A549 treated with CpdA at 1 μM for 4 hours (cell line): ENCODE measurements at places on chromosomes 6 and 20. TPM values are rescaled to one million over a fixed set of nuclear protein-coding genes. Genes with fewer than 3 reads are reported as not detected.

GFRAL gene
- not detected in 5 replicates for total RNA-seq

BMP5 gene
- total RNA-seq, result 0.02 to 0.07 TPM (median 0.05 TPM) in 3 of 5 replicates, not detected in the others

TENT5A gene
- total RNA-seq, result 0.80 to 1.3 TPM (median 0.97 TPM) in 5 replicates

HEY2 gene
- 0.06 TPM in 1 of 5 replicates, not detected in the others for total RNA-seq

TCFL5 gene
- total RNA-seq, result 3.8 to 5.2 TPM (median 4.5 TPM) in 5 replicates

WFDC12 gene
- not detected in 5 replicates for total RNA-seq

PDRG1 gene
- total RNA-seq, result 29.2 to 36.5 TPM (median 34.3 TPM) in 5 replicates

SRMS gene
- not detected in 5 replicates for total RNA-seq

SIM1 gene
- total RNA-seq, result not detected in 5 replicates

SUMO4 gene
- 0.08 TPM in 1 of 5 replicates, not detected in the others for total RNA-seq

PCIF1 gene
- total RNA-seq, result 27.7 to 37.0 TPM (median 32.2 TPM) in 5 replicates

BNIP5 gene
- total RNA-seq, result not detected in 5 replicates

ARG1 gene
- total RNA-seq, result not detected in 5 replicates

PIGU gene
- total RNA-seq, result 23.9 to 30.3 TPM (median 29.1 TPM) in 5 replicates

GPSM3 gene
- total RNA-seq, result 0.31 to 0.67 TPM (median 0.50 TPM) in 5 replicates

DSP gene
- 33.2 to 57.4 TPM (median 40.2 TPM) in 5 replicates for total RNA-seq

GDAP1L1 gene
- total RNA-seq, result 0.16 TPM in 1 of 5 replicates, not detected in the others

GGTLC1 gene
- not detected in 5 replicates for total RNA-seq

ZNF343 gene
- total RNA-seq, result 13.0 to 15.1 TPM (median 14.1 TPM) in 5 replicates

SOBP gene
- 0.93 to 1.2 TPM (median 1.1 TPM) in 5 replicates for total RNA-seq

BMP6 gene
- total RNA-seq, result 12.4 to 19.8 TPM (median 17.9 TPM) in 5 replicates

CCDC167 gene
- total RNA-seq, result 42.1 to 54.4 TPM (median 46.6 TPM) in 5 replicates

GNMT gene
- 0.09 to 0.20 TPM in 2 of 5 replicates, not detected in the others for total RNA-seq

SMIM8 gene
- total RNA-seq, result 1.9 to 3.9 TPM (median 3.8 TPM) in 5 replicates

ELOVL4 gene
- 1.5 to 2.0 TPM (median 1.7 TPM) in 5 replicates for total RNA-seq

PROKR2 gene
- not detected in 5 replicates for total RNA-seq

PRRT1 gene
- 0.45 to 0.98 TPM (median 0.65 TPM) in 5 replicates for total RNA-seq

MUC22 gene
- 0.01 to 0.05 TPM (median 0.03 TPM) in 4 of 5 replicates, not detected in the other for total RNA-seq

GTSF1L gene
- total RNA-seq, result not detected in 5 replicates

CDS2 gene
- 51.3 to 57.6 TPM (median 57.0 TPM) in 5 replicates for total RNA-seq

SAPCD1 gene
- total RNA-seq, result 3.6 to 5.9 TPM (median 4.7 TPM) in 5 replicates

COQ3 gene
- 8.8 to 11.7 TPM (median 10.5 TPM) in 5 replicates for total RNA-seq

CGA gene
- total RNA-seq, result 0.08 to 0.15 TPM in 2 of 5 replicates, not detected in the others

APCDD1L gene
- 0.06 to 0.09 TPM (median 0.07 TPM) in 5 replicates for total RNA-seq

GABRR1 gene
- not detected in 5 replicates for total RNA-seq

MEI4 gene
- not detected in 5 replicates for total RNA-seq

CLVS2 gene
- 0.02 to 0.14 TPM (median 0.07 TPM) in 5 replicates for total RNA-seq

UBD gene
- total RNA-seq, result 0.51 to 1.2 TPM (median 0.61 TPM) in 5 replicates

ANKRD6 gene
- total RNA-seq, result 1.2 to 2.4 TPM (median 1.5 TPM) in 5 replicates

POM121L2 gene
- total RNA-seq, result not detected in 5 replicates

CRIP3 gene
- total RNA-seq, result 0.20 to 0.62 TPM (median 0.57 TPM) in 5 replicates

TCF15 gene
- not detected in 5 replicates for total RNA-seq

C20orf144 gene
- 0.06 to 0.18 TPM (median 0.09 TPM) in 5 replicates for total RNA-seq

ARHGAP40 gene
- not detected in 5 replicates for total RNA-seq
